ENCODE measurements at places on chromosomes 11 and 22.
A peak's percentile ranks its signal among the peaks of the same experiment; 100 is the strongest.

- DNase-seq, result no peak
Observed at GRCh38 chr11:121207485-121208115, 85.0 kb upstream of the SC5D start.

DNA sequence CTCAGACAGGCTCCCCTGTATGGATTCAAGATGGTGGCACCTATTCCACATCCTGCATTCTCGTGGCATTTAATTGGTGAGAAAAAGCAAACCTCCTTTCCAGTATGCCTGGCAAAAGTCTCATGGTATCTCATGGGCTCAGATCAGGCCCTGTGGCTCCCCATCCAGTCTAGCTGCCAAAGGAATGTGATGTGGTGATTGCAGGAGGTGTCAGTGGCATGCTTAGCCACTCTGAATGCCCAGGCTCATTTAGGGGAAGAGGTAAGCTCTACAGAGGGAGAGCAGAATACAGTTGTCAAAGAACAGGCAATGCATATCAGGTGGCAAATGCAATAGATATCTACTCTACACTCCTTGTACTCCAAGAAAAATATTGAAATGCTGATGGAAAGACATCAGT is 146.7 kb downstream of the SPATA19 start:
- DNase-seq, result no peak

GRCh38 chr11:10388574-10388973 is 66.5 kb upstream of the AMPD3 start:
- no peak for DNase-seq

- DNase-seq, result no peak
Observed at GRCh38 chr11:133381761-133382130, 150.6 kb downstream of the OPCML start.

GRCh38 chr11:36540998-36541397 is 26.8 kb upstream of the RAG1 start:
- peak; percentile 13 for DNase-seq

DNA sequence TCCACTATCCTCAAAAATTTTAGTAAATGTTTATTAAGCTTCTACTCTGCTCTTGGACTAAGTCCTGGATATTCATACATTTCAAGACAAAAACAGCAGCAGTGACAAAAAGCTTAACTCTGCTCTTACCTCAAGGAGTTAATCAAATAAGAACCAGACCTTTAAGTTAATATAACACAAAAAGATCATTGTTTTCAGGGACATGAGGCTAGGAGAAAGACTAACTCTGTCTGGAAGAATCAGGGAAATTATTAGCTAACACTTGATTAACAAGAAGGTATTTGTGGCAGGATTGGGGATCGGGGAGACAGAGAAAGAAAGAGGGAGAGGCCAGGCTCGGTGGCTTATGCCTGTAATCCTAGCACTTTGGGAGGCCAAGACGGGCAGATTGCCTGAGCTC is 74.4 kb downstream of the PPP2R1B start:
- no peak for DNase-seq

- no peak for DNase-seq
Observed at GRCh38 chr11:13030857-13031256, 21.7 kb downstream of the RASSF10 start.

GRCh38 chr11:2220173-2220771 is 48.7 kb upstream of the TH start:
- DNase-seq, result no peak

DNA sequence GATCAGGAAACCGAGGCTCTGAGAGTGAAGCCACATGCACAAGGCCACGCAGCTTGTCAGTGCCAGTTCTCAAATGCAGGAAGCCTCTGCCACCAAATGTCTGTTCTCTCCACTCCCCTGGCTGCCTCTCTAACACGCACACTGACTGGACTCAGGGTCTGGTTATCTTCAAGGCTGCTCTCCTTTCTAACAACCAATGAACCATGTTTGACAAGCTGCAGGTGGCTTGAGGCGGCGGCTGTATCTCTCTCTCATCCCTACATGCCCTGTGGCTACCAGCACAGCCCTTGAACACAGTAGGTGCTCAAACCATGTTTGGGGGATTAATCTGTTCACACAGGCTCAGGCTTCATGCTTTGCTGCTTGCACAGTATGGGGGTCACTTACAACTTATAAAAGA is 23.7 kb downstream of the MFNG start:
- DNase-seq, result no peak

GRCh38 chr22:49236541-49237075 is 591.1 kb downstream of the BRD1 start:
- DNase-seq, result no peak

DNA sequence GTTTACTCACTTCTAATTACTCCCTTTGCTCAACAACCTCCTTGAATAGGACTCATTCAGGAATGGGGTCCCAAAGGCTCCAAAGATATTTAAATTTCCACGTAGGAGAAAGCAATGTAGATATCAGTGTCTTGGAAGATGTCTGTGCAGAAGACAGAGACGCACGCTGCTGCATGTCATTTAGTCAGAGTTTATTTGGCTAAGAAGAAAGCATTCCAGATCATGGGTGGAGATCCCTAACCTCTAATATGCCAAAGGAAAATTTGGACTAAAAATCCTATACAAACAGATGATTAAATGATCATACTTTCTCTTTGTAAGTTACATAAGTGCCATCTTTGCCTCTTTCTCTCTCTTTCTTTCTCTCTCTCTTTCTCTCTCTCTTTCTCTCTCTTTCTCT is at the start of gene OR10D3:
Gene OR10D3 (plus strand): TSS at position 278 of the 400 bp plus-strand sequence. CDS start 1,925 bp downstream, outside the sequence.
- no peak for DNase-seq

DNA sequence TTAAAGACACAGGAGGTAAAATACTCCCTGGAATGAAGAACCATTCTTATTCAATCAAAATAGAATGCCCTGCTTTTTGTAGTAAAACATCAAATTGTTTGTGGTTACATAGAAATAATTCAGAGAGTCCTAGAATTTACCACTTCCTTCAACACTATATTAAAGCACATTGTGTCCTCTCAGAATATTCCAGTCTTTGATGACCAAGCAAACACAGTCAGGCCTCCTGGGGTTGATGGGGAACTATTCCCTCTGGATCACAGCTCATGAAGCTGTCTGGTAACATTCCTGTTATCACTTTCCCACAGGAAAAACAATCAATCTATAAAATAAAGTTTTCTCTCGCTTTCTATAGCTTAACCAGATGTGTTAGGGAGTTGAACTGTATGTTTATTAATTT is 389.3 kb downstream of the KCNA4 start:
- no peak for DNase-seq

DNA sequence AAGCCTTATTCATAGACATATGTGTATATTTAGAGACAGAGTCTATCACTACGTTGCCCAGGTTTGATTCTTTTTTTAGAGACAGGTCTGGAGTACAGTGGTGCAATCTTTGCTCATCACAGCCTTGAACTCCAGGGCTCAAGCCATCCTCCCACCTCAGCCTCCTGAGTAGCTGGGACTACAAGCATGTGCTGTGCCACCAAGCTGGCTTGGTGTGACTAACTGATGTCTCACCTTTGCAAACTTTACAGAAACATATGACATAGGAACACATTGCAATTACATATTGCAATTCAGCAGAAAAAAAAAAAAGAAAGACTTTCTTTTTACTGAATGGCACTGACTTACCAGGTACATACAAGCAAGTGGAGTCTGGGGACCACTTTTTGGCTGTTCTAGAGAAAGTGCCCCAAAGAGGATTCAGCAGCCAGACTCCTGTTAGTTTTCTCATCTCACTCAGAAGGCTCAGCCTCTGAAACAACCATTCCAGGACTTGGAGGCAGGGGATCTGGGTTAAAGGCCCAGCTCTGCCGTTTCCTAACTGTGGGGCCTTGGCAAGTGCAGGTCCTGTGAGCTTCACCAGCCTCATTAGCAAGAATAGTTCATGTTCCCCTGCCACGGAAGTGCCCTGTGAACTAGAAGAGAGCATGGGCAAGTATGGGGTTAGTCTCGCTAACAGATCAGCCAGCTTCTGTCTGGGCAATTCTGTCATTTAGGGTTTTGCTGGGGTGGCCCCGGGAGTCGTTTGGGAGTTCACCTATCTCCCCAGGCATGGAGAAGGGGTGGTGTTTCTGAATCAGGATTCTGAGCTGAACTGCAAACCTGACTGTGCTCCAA is 11.3 kb upstream of the NFAM1 start:
- DNase-seq, result no peak

DNA sequence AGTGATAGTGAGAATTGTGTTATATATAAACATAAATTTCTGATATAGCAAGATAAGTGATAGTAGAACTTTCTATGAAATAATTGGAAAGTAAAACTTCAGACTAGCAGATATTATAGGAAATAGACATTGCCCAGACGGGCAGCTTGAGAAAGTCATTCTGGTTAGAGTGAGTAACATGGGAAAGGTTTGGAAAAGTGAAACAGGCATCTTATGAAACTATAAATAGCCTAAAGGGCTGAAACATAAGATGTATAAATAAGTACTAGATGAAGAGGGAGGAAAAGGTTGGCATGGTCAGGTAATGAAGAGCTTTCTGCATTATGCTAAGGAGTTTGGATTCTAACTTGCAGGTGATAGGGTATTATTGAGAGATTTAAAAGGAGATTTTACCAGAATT is 101.3 kb downstream of the DYNC2H1 start:
- DNase-seq, result no peak

DNA sequence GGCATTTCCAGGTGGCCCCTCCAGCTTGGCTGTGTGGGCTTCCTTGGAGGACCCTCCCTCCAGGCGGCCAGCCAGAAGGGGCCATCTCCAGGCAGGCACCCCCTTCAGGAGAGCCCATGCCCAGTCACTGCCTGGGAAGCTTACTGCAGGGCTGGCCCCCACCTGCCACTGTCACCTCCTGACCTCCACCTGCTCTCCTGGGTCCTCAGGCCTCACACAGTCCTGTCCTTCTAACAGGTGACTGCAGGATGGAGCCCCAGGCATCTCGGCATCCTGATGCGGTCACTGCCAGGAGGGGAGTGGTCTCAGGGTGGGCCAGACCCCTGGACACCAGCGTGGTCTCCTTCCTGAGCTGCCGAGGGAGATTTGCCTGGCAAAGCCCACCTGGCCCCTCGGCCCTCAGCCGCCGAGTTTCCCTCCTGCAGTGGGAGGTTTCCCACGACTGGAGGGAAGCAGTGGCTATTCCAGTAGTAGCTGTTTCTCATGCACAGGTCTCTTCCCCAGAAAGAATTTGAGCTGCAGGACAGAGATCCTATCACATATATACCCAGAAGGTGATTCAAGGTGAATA is 13.0 kb downstream of the TBX1 start:
- no peak for DNase-seq

- DNase-seq, result no peak
Observed at GRCh38 chr11:117489999-117490679, 162.5 kb downstream of the CEP164 start.

GRCh38 chr11:122516686-122517085 is 138.8 kb upstream of the UBASH3B start:
- no peak for DNase-seq

- DNase-seq, result no peak
Observed at GRCh38 chr11:128764424-128765095, 70.7 kb downstream of the FLI1 start.

DNA sequence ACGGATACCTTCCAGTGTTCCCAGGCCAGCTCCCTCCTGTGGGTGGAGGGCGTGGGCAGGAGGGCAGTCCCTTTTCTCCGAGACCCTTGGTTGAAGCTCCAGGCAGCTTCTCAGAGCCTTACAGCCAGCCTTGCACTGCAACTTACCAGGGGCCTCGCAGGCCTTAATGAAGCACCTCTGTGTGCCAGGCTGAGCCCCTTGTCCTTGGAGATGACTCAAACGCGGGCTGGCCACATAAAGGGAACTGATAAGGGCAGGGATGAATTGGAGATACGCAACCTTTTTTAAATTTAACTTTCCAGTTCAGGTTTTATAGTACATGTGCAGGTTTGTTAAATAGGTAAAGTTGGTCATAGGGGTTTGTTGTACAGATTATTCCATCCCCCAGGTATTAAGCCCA is 72.7 kb downstream of the WNT7B start:
- DNase-seq, result no peak

- no peak for DNase-seq
Observed at GRCh38 chr11:88807349-88807748, 258.4 kb downstream of the GRM5 start.

DNA sequence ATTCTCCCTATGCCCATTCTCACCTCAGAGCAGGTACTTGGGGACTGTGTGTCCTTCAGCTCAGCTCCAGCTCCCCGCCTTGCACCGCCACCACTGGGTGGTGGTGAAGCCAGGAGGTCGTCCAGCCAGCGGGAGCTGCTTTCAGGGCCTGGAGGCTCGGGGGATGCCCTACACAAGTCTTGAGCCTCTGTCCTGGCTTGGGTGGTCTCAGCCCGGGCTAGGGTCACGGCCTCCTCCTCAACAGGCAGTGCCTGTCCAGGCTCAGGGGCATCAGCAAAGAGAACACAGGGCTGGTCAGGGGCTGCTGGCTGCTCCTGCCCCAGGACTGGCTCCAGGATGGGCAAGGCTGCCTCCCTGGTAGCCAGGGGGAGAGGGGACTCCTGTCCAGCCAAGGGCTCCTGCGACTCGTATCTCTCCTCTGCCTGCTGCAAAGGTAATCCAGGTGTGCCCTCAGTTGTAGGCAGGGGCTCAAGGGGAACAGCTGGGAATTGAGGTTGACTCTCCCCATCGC is 12.2 kb downstream of the TNKS1BP1 start:
- DNase-seq, result no peak

DNA sequence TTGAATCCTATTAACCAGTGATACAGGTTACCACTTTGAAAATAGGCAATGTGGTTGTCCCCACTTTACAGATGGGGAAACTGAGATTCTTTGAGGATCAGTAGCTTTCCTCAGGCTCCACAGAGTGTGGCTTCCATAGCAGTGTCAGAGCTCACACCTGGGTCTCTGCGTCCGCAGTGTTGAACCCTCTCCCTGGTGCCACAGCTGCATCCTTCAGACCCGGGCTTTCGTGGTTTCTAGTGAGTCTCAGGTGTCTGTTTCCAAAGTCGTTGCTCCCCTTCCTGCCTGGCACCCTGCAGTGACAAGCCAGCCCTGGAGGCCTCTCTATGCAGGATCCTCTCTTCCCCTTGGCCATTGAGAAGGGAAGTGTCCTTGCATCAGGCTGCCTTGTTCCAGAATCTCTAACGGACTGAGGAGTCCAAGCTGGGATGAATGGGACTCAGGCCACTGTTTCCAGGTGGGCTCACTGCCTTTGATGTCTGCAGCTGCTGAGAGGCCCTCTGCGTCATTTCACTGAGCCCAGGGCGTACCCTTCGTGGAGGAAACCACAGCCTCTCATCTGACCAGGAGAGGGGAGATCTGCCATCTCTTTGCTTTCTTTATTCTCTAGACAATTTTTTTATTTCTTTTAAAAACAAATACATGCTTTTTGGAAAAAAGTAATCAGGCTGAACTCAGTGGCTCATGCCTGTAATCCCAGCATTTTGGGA is 48.4 kb upstream of the MICAL2 start:
- no peak for DNase-seq

GRCh38 chr11:128417607-128418324 is 169.6 kb downstream of the ETS1 start:
- DNase-seq, result no peak

DNA sequence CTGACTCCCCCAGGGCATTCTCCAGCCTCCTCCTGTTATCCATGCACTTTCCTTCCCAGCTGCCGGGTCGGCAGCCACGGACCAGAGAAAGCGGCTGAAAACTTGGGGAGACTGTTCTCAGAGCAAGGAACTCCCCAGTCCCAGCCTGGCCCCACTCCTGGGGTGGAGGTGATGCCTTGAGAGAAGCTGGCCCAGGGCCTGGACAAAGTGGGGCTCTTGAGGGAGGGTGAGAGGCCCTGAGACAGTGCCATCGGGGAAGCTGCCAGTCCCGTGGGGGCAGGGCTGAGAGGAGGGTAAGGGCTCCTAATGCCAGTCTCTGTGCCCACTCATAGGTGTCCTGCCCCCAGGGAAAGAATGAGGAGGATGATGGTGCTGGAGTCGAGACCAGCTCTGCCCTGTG is 53.8 kb downstream of the FLRT1 start:
- no peak for DNase-seq
